ENCODE measurements at places on chromosomes 2 and 18.

GRCh38 chr2:52428224-52428623 lies 1339.4 kb upstream of the CHAC2 start:
- no peak for DNase-seq

- DNase-seq = no peak
These were observed 203.5 kb downstream of the SP3 start for GRCh38 chr2:173761603-173762119.

DNA sequence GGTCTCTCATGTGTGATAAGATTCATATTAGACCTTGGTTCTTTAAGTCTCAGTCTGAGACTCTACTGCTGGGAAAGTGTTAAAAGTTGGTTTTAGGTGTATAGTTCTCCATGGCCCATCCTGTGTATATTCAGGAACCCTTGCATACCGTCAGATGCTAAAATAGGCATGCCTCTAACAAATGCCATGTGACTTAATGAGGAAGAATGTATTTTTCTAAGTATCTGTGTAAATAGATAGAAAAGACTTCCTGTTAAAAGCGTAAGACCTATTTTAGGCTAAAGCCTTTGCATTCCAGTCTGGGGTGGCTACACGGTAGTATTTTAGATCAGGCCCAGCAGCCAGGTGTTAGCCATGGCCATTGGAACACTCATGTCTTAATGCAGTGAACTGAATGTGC lies 73.3 kb downstream of the RHBDD1 start:
- DNase-seq = no peak

GRCh38 chr2:234483568-234484251 lies 13.2 kb downstream of the ARL4C start:
- no peak for DNase-seq

DNA sequence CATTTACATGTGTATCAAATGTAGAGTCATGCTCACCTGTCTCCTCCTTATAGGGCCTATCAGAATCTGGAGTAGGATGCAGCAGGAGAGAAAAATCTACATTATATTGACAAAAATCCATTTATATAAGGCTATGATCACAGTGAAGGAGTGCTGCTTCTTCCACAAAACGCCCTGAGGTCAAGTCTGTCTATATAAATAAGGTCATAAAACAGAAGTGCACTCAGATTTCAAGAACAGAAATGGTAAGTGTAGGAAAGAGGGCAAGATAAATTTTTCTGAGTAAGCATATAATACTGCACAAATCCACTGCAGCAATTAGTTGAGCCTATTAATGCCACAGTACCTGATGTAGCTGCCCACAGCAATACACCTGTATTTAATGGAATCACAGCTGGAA lies 51.8 kb downstream of the COL5A2 start:
- DNase-seq = peak; percentile 41

DNA sequence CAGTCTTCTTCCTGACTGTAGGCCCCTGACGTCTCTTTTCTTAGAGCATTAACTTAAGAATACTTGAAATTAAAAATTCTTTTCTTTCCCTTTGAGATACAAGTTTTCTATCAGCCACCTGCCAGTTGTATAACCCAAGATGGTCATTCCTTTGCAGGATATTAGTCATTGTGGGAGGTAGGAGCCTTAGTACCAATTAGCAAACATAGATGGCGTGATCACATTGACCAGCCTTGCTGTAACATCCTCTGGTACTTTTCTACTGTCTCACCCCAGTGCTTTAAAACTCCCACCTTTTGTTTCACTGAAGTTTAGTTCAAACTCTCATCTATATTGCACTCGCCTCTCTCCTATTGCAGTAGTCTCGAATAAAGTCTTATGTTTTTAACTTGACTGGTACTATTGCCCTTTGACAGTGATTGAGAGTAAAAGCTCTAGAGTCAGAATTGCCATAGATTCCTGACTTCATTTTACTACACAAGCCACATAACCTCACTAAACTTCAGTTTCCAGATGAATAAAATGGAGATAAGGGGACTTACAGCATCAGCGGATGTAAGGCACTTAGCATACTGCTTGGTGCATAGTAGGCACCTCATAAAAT lies 74.1 kb downstream of the VRK2 start:
- no peak for DNase-seq

GRCh38 chr2:42978887-42979415 lies 186.6 kb upstream of the HAAO start:
- DNase-seq = no peak

DNA sequence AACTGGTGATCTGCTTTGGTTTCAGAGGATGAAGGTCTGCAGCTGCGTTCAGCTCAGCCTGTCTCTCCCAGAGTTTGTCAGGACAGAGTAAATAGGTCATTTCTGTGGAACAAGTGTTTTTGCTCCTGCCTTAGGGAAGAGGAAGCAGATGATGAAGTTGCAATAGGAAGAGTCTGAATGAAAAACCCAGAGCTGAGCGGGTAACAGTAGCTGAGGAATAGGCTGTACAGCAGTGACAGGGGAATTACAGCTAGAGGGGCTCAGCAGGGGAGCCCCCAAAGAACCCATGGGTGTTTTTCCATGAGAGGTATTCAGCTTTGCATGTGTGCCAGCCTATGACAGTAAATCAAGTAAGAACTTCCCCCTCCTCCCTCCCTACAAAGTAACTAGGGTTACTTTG lies 10.3 kb upstream of the CYBRD1 start:
- no peak for DNase-seq

DNA sequence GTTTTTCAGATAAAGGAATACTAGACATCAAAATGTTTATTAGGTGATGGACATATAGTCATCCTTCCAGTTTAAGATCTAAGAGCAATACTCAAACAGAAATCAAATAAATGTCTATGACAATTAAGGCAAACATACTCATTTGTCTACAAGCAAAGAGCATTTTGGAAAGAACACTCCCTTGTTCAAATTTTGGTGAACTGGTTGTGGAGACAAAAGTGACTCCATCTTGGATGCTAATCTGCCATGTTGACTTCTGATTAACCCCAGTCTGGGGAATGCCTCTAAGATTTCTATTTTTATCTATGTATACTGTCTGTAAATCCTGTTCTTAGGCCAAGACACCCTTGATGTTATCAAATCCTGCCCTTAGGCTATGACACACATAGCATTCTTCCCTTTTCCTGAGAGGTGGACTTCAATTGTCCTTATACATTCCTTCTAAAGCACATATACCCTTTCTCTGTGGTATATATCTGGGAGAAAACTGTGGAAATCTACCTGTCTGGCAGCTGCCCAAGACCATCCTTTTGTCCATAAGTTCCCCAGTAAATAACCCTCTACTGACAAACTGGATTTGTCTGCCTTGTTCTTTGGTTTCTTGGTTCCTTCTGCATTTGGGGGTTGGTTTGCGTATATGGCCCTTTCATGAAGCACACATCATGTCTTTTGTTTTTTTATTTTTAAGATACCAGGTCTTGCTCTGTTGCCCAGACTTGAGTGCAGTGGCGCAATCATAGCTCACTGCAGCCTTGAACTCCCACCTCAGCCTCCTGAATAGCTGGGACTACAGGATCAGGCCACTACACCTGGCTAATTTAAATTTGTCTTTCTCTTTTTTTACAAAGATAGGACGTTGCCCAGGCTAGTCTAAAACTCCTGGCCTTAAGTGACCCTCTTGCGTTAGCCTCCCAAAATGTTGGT lies 12.5 kb upstream of the PLEKHM3 start:
- no peak for DNase-seq

GRCh38 chr2:21020031-21020667 lies 23.7 kb downstream of the APOB start:
- no peak for DNase-seq

DNA sequence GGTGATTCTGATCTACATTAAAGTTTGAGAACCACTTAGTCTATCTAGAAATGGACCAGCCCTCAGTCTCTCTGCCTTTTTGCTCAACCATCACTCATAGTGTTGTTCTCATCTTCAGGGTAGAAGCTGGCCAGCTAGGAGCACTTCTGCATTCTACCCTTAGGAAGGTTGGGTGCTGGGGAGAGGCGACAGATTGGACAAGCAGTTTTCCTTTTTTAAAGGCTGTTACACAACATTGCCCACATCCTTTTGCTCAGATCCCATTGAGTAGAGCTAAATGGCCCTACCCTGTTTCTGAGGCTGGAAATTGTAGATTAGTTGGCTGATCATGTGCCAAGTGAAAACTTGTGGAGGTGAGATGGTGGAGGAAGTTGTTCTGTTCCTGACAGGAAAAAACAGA lies 35.6 kb downstream of the OSBPL6 start:
- DNase-seq = no peak

- DNase-seq = no peak
These were observed 100.2 kb upstream of the SULT1C3 start for GRCh38 chr2:108139521-108139920.

GRCh38 chr2:26330604-26331003 lies 15.3 kb upstream of the SELENOI start:
- DNase-seq = no peak

GRCh38 chr2:145752091-145752806 lies 1232.3 kb upstream of the ZEB2 start:
- peak; percentile 8 for DNase-seq

GRCh38 chr2:46299365-46300263 lies 2.4 kb downstream of the EPAS1 start:
- DNase-seq = no peak

- peak; percentile 17 for DNase-seq
These were observed 901 bp downstream of the SPOPL start for GRCh38 chr2:138502255-138503086.

GRCh38 chr2:105610576-105611332 lies 134.0 kb upstream of the NCK2 start:
- no peak for DNase-seq

DNA sequence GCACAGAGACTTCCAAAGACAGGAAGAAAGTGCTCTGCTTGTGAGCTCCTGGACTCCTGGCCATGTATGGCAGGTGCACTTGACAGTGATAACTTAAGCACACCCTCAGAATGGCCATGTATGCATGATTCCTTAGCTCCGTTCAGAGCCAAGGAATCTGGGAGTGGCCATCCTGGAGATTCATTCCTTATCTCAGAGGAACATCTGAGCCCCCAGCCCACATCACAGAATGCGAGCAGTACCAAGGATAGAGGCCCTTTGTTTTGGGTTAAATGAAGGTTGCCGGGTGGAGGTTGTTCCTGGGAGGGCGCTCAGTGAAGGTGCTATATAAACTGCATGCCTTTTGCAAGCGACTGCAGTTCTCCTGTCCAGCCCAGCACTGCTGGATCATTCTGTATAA lies 26.9 kb downstream of the DIPK1C start:
- DNase-seq = no peak

GRCh38 chr2:200428961-200429665 lies 80.8 kb downstream of the KCTD18 start:
- no peak for DNase-seq

DNA sequence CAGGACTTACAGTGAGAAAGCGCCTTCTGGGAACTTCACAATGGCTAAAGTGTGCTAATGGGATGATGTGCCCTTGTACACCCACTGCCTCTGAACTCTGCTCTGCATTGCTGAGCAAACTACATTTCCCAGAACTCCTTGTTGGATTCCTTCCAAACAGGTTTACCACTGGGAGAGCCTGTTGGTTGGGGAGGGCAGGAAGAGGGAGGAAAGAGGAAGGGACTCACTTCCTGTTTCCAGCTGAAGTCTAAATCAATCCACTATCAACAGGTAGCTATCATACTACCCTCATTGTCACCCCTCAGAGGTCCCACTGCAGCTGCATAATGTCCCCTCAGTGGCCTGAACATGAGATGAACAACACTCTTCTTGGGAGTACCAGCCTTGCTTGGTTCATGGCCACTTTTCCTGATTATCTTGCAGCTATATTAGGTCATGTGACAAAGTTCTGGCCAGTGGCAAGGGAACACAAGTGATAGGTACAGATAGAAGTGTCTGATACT lies 109.7 kb downstream of the MSH2 start:
- no peak for DNase-seq

- peak; percentile 35 for DNase-seq
These were observed 5.3 kb downstream of the KLF11 start for GRCh38 chr2:10048501-10049171.

- no peak for DNase-seq
These were observed 6.9 kb downstream of the MBD5 start for GRCh38 chr2:148027822-148028221.

- no peak for DNase-seq
These were observed 5.6 kb downstream of the CROCC2 start for GRCh38 chr2:240911641-240912265.

DNA sequence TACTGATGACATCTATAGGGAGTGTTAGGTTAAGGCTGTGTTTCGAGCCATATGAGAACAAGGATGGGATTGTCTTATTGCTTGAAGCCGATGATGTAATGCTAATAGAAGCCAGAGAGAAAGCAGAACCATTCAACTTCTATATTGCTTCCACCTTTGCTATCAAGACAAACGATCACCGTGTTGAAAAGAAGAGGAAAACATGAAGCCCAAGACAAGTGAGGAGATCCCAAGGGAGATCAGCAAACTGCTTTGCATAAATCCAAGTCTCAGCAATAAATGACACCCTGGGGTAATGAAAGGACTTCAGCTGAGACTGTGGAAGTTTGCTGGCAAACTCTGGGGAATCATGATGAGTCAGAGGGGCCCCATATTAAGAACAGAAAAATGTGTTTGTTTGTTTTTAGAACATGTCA lies 206.2 kb downstream of the NCKAP5 start:
- no peak for DNase-seq

DNA sequence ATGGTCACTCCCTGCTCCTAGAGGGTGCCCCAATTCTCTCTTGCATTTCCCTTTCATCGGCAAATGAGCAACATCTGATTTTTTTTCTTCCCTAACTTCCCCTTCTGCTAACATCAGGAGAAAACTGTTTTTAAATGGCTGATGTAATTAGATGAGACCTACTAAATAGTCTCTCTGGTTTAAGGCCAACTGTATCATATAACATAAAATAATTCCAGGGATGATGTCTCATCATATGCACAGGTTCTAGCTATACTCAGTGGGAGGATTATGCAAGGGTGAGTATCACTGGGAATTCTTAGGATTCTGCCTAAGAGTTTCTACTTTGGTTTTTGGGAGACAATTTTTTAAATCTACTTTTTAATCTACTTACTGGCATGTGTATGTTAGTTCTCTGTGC lies 193.4 kb downstream of the PARD3B start:
- no peak for DNase-seq

DNA sequence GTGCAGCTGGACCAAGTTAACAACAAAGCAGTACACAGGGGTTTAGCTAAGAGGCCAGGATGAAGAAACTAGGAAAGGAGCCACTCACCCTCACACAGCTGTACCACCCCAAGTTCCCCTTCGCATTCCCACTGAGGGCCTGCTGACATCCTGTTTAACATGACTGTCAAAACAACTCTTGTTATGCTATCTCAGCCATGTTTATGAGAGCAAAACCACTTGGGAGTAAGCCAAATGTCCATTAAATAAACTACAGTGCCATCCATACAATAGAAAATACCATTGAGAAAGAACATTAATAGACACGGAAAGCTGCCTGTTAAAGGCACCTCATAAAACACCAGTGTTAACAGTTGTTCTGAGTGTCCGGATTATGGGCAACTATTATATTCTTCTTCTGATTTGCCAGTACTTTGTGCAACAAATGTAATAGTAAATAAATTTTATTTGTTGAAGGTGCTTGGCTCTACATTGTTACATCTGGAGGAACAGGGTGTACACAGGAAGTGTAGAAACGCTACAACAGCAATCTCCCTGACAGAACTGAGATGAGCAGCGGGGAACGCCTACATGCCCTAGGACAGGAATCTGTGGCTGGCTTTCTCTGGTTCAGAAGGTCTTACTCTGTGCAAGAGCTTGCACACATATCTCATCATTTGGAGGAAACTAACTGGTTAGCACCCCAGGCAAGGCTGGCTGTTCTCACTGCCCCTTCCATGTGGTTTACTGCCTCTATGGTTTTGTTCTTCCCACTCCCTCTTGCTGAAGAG lies 85.6 kb downstream of the EHD3 start:
- no peak for DNase-seq
